Stimulated activated CD8-positive, alpha-beta memory T cell treated with anti-CD3 and anti-CD28 coated beads, Interleukin-7, amount 100 ng/mL, for 48 hours (primary cell): ENCODE measurements at places on chromosomes 3 and 15.

GRCh38 chr15:90031231-90031791 lies 30.2 kb downstream of the ZNF710 start:
- DNase-seq = no peak

DNA sequence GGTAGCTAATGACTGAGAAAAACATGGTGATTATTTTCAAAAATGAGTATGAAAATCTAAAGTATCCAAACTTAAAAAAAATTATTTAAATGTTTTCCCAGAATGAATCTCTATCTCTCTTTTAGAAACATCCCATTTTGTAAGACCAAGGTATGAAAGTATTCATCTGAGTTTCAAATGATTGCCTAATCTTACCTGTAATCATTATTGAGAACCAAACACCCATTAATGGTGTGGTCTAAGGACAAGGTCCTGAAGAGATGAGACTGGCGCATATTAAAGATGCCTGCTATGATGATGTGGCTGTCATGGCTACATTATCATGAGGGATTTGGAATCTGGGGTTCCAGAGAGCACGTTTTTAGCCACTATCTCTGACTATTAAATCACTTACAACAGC lies 165.5 kb downstream of the VGLL4 start:
- no peak for DNase-seq

GRCh38 chr15:43118286-43118685 lies 12.4 kb upstream of the UBR1 start:
- no peak for DNase-seq

DNA sequence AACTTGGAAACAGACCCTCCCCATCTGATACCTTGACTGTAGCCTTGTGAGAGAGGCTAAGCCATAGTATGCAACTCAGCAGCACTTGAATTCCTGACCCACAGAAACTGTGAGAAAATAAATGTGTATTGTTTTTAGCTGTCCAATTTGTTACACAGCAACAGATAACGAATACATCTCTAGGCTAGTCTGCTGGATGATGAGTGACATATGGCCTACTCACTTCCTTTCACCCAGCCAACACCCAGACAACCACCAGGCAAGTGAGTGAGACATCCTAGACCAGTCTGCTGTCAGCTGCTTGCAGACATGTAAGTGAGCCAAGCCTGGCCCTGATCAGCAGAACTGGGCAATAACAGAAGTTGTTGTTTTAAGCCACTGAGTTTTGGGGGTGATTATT lies 19.2 kb upstream of the SMAD6 start:
- DNase-seq = no peak
